Stimulated activated CD4-positive, alpha-beta T cell treated with anti-CD3 and anti-CD28 coated beads, Interleukin-15, amount 100 ng/mL, for 1 hour (primary cell): ENCODE measurements at places on chromosomes 3 and 15.

DNA sequence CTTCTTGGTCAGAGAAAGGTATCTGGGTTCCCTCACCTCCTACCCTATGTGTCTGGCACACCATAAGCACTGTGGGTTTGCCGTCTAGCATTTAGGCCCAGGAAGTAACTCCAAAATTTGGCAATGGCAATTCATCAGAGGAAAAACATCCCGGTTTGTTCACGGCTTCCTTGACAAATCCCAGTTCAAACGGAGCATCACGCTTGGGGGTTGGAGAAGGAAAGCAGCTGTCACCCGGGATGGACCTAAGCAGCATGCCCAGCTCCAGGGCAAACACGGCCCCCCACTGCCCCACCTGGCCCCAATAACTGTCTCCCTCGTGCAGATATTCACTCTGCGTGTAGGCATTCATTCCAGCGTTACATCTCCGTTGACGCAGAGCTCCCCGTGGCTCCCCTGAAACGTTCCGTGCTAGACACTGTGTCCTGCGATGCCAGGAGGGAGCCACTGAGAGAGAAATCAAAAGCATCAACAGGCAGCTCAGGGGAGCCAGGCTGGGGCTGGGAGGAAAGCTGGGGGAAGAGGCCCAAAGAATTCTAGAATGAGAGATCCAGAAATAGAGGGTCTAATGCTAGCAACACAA is 41.4 kb downstream of the NTRK3 start:
- DNase-seq = no peak

GRCh38 chr3:55647063-55647462 is 160.0 kb upstream of the WNT5A start:
- no peak for DNase-seq

DNA sequence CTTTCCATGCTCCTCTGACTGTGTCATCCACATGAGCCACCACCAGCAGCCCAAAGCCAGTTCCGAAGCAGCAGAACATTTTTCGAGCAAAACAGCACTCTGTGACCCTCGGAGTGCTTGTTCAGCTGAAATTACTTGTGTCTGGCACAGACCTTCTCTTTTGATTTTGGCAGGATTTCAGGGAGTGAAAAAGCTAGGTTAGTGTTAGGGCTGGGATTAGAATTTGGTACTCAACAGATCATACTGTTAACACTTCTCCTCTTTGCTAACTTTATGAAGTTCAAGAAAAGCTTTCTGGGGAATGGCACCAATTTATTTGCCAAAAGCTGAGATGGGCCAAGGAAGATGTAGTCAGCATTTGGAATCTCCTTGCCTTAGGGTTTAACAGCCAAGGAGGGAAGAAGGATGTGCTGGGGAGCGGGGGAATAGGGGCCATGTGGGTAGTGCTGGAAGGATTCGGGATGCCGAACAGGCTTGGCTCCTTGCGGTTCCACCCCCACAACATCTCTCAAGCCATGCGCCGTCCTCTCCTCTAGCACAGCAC is 55.1 kb upstream of the TRA2B start:
- DNase-seq = no peak

GRCh38 chr3:188689101-188689574 is 482.6 kb upstream of the TPRG1 start:
- DNase-seq = no peak

DNA sequence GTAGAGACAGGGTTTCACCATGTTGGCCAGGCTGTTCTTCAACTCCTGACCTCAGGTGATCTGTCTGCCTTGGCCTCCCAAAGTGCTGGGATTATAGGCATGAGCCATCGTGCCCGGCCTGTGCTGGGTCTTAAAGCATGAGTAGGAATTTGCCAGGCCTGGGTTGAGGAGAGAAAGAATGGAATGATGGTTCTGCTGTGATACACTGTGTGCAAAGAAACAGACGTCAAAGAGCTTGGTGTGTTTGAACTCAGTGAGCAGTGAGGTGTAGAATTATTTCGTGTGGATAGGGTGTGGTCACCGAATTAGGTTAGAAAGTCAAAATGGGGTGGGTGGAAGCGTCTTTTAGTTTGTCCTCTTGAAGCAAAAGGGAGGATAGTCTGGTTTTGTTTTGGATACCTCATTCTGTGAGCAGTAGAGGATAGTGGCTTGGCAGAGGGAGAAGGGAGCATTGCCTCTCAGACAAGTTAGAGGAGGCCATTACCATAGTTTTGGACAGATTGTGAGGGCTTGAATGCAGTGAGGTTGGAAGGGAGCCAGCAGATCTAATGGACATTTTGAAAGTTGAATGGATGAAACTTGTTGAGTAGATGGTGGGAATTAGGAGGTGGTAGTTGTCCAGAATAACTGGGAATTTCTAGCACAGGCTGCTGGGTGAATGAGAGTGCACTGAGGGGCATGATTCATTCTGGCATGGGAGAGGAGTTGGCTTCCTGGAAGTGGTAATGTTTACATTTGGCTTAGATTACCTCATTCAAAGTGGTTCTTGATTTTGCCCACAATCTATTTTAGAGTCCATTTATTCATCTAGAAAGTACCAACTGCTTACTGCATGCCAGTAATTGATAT is 27.2 kb downstream of the AKAP13 start:
- DNase-seq = no peak

DNA sequence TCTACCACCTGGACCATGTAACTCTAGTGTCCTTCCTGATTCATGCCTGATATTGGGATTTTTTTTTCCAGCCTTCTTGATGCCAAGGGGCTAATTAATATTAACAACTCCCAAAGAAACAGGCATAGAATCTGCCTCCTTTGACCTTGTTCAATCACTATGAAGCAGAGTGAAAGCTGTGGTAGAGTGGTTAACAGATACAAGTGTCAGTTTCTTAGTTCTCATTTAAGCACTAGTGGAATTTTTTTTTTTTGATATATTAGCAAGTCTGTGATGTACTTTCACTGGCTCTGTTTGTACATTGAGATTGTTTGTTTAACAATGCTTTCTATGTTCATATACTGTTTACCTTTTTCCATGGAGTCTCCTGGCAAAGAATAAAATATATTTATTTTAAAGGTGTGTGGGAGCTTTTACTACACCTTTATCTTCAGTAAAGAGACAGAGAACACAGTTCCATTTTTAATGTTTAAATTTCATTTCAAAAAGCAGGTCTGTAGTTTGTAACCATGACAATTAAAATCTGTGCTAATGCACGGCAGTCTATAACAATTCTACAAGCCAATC is 67.1 kb downstream of the TOP2B start:
- no peak for DNase-seq

DNA sequence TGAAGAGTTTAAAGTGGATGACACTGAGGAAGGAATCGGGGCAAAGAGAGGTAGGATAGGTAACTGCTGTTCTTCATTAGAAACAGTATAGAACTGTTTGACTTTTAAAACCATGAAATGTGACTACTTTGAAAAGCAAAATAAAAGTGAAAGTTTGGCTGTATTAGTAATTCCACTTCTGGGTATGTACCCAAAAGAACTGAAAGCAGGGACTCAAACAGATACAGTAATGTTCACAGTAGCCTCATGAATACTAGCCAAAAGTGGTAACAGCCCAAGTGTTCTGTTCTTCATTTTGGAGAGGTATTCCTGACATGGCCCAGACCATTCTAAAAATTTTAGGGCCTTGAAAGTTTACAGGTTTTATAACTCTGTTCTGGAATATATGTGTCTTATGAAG is 1055.4 kb downstream of the TBL1XR1 start:
- DNase-seq = no peak

DNA sequence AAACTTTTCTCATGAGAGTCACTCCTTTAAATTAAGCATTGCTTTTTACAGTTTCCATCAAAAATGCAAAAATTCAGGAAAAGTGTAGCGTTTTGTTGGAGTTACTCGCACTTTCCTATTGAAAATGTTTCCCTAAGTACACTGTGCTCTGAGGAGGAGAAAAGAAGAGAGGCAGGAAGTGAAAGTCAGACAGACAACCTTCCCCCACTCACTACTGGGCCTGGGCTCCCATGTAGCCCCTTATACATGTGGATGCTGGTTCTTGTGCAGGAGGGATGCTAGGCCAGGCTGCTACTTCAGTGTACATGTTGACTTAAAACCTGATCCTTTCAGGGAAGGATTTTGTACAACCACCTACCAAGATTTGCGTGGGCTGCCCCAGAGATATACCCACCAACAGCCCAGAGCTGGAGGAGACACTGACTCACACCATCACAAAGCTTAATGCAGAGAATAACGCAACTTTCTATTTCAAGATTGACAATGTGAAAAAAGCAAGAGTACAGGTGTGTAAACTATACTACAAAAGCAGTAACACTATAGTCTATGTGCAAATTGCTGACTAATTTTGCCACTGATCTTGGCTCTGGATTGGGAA is 15.1 kb downstream of the KNG1 start:
- DNase-seq = no peak

- no peak for DNase-seq
These were observed 124.5 kb upstream of the ATP10A start for GRCh38 chr15:25987638-25988037.

DNA sequence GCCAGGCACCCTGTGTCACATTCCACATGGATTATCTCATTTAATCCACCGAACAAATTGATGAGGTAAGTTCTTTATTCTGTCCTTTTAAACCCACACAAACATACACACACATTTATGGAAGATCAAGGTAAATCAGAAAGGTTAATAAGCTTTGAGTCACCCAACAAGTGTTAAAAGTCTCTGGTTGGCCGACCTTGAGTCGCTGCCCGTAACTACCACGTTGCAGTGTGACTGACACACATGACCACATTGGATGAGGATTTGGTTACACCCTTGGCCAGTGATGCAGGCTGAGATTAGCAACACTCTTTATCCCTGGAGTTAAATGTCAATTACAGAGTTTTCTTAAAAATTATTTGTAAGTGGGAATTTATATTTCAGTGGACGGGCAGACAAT is 19.2 kb downstream of the FOXP1 start:
- DNase-seq = no peak

DNA sequence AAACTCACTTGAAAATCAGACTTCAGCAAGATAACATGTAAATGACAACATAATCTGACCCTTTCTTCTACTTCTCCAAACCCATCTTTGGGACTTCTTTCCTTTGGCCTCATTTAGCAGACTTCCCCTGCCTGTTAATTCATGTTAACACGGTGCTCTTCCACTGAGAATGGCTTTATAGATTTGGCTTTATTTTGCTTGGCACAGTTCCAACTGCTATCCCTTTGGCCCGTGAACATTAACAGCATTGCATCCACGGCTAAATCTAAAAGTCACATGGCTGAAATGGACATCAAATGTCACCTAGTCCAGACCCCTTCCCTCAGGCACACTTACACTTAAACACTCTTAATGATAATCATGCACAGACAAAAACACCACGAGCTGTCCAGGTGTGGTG is 3.8 kb downstream of the ZMAT3 start:
- no peak for DNase-seq

DNA sequence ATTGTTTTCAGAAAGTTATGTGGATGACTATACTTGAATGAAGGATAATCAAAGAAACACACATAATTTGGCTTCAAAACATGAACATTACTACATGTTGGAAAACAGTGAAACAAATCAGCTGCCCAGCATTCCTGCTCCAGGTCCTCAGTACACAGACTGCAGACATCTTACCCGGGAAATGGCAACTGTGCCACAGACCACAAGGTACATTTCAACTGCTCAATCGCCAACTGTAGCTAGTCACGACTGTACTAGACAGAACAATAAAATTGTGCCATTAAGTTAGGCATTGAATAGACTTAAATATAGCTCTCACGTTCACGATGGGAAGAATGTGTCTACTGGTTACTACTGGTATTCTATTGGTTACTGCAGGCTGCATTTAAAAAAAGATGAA is 5.0 kb downstream of the NAA50 start:
- no peak for DNase-seq

- no peak for DNase-seq
These were observed 10.2 kb upstream of the GATA2 start for GRCh38 chr3:128503164-128503651.

DNA sequence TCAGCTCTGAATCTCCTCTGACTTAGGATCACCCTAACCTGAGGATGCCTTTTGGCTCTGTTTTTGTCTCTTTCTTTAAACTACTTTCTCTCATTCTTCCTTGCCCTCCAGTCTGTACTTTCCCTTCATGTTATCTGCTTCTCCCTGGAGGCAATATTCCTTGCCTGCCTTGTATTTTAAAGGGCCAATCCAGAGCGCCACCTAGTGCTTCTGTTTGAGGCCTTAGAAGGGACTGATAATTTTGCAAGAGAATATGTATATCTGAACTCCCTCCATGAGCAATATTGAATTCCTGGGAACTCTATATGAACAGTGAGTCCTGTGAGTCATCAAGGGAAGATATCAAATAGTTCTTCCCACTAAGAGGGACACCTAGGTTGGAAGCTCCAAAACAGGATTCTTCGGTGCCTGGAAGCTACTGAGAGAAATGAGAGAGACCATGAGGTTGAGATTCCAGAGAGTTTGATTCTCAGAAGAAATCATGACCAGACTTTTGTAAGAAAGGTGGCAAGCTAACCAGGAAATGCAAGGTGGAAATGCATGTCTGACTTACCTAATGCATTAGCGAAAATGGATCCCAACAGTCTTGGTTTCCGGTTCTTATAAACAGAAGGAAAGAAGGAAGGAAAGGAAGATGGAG is 203.8 kb upstream of the CD96 start:
- no peak for DNase-seq

- DNase-seq = no peak
These were observed 67.1 kb upstream of the CDV3 start for GRCh38 chr3:133506215-133506901.

- no peak for DNase-seq
These were observed 178.8 kb downstream of the ABHD5 start for GRCh38 chr3:43869491-43869890.

- DNase-seq = no peak
These were observed 333.9 kb downstream of the TIGIT start for GRCh38 chr3:114627770-114628169.

DNA sequence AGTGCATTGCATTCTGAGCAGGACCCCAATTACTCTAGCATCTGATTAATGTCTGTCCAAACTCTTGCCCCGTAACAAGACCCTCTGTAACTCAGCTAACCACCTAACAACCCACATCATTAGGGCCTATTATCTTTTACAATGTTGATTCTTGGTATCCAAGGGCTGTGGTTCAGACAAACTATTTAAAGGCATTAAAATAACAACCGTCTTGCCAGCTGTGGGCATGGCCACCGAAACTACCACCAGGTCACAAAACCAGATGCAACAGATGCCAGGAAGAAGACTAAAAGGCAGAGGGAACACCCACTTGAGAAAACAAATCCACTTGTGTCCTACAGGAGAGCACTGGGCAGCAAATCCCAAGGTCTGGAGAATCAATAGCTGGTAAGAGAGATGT is 262.9 kb downstream of the ERC2 start:
- no peak for DNase-seq

- DNase-seq = no peak
These were observed 36.9 kb upstream of the LACTB start for GRCh38 chr15:63084806-63085205.

GRCh38 chr3:193378706-193379105 is at the start of gene ATP13A5:
Gene ATP13A5, minus strand, starts transcription at chr3:193378753. Its CDS starts 28 bp downstream, at chr3:193378725.
- no peak for DNase-seq

DNA sequence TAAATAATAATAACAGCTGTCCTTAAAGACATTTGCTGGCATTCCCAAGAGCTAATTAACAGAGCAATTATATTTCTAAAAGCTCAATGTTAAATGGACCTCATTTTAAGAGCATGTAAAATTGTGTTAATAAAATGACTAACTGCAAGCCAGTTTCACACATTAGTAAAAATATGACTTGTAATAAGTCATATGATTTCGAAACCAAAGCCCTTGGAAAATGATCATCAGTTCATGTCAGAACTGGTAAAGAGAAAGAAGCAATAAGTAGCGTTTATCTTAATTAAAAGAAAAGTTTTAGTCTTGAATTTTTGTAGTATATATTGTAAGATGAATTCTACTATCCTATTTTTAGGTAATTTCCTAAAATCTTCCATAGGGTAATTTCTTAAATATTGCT is 310.7 kb downstream of the CNTN3 start:
- no peak for DNase-seq

GRCh38 chr15:60391722-60392315 is 6.0 kb downstream of the ANXA2 start:
- no peak for DNase-seq
